Pancreas (tissue), 10 donors: ENCODE measurements at places on chromosomes 7 and 10. TPM values are rescaled to one million over a fixed set of nuclear protein-coding genes. Genes with fewer than 3 reads are reported as not detected.
A peak's percentile ranks its signal among the peaks of the same experiment; 100 is the strongest.

- peak; percentile 34 for DNase-seq
These were observed 390.3 kb downstream of the KCNMA1 start for GRCh38 chr10:77247031-77247990.

- DNase-seq = peak; percentile 73
These were observed 27.5 kb downstream of the VWA2 start for GRCh38 chr10:114266521-114266920.

DNA sequence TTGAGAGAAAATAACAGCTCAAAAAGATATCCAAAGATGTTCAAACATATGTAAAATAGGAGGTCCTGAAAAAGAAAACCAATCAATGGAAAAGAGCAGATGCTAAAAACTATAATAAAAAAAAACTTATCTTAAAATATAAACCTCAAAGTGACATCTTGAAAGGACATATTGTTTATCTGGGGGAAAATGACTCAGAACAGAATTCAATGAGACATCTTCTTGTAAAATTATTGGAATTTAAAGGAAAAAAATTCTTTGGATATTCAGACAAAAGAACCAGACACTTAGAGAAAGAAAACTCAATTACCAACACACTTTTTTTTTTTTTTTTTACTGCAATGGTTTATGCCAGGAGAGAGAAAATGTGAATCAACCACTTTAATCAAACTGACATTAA, 58.9 kb downstream of the NAMPT start:
- no peak for DNase-seq

The CADPS2 gene
- 27.3 TPM for total RNA-seq

GRCh38 chr7:80844916-80845315, 73.9 kb downstream of the SEMA3C start:
- no peak for DNase-seq

DNA sequence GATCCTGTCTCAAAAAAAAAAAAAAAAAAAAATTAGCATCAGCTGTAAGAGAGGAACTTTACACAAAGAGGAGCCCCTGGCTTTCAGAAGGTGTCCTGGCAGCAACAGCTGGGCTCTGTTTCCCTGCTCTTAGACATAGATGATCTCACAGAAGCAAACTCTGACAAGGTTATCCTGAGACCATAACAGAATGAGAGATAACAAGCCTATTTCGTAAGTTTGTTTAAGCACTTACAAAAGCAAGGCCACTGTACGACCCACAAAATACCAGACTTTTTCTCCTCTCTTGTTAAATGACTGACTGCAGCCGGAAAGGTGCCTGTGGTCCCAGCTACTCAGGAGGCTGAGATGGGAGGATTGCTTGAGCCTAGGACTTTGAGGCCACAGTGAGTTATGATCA, 33.3 kb upstream of the OTUD1 start:
- no peak for DNase-seq

The ZKSCAN1 gene
- 86.0 TPM for total RNA-seq

The UTF1 gene
- not detected for total RNA-seq

DNA sequence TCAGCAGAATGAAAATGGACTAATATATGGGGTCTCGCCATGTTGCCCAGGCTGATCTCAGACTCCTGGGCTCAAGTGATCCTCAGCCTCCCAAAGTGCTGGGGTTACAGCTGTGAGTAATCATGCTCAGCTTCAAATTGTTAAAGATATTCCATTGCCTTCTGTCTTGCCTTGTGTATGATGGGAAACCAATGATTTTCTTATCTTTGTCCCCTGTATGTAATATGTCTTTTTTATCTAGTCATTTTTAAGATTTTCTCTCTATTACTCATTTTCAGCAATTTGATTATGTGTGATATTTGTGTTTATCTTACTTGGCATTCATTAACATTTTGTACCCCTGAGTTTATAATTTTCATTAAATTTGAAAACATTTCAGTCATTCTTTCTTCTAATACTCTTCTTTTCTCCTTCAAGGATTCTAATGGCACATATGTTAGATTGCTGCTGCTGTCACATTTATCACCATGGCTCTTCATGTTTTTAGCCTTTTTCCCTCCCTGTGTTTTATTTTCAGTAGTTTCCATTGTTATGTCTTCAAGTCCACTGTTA, 12.6 kb downstream of the LYZL1 start:
- DNase-seq = no peak

The DPP6 gene
- total RNA-seq = 2.9 TPM

DNA sequence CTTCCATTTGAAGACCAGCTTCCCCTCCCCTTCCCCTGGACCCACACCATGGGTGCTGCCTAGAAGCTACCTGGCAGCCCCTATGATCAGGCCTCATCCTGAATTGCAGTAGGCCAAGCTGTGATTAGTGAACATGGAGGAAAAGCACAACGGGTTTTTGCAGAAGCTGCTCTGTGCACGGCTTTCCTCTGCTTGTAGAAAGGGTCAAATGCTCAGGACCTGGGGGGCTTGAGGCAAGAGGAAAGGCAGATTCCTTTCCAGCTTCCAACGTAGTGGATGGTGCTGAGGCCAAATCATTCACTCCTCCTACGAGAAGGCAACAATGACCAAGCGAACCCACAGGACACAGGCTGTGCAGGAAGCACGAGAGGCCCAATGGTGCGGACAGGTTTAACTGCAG, 410.3 kb upstream of the SHH start:
- no peak for DNase-seq

- DNase-seq = no peak
These were observed 93.8 kb downstream of the PRTFDC1 start for GRCh38 chr10:24858288-24859270.

The LIPJ gene
- 0.23 TPM for total RNA-seq

DNA sequence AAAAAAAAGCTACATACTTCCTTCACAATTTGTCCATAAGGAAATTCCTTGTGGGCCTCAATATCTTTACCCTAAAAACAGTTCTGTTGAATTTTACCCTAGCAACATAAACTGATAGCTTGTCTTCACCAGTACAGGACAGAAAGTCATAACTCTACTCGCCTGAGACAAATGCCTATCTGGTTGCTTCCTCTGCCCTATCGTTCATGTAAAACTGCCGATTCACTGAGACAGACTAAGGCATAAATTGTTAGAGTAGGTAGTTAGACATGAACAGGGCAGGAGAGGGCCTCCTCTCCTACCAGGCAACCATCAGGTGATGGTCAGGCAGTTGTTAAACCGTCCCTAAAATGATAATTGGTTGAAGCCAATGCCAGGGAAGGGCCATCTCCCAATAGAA, 25.0 kb downstream of the IFIT3 start:
- DNase-seq = no peak
